ENCODE measurements at places on chromosomes 16 and 17.

DNA sequence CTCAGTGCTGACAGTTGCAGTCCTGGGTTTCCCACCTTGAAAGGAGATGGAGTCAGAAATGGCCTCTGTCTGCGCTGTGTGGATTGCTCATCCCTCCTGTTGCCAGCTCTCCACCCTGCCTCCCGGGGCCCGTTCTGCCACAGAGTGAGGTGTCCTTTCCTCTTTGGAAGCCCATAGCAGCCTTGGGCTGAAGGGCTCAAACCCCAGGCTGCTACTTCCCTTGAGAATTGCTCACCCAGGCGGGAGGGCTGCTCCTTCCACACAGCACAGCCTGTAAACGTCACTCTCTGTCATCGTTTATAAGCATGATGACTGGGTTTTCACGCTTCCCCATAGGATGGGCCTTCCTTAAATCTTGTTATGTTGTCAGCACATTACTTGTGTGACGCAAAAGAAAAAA, 62.7 kb downstream of the FOXK2 start:
- DNase-seq, result no peak

GRCh38 chr17:59335685-59336084, 4.2 kb downstream of the YPEL2 start:
- DNase-seq, result no peak

GRCh38 chr16:70705056-70705455, 19.2 kb upstream of the MTSS2 start:
- no peak for DNase-seq

GRCh38 chr16:15493466-15494180, 59.2 kb downstream of the BMERB1 start:
- no peak for DNase-seq

- DNase-seq, result no peak
Measured at GRCh38 chr17:49339354-49339753, 22.7 kb downstream of the ZNF652 start.

DNA sequence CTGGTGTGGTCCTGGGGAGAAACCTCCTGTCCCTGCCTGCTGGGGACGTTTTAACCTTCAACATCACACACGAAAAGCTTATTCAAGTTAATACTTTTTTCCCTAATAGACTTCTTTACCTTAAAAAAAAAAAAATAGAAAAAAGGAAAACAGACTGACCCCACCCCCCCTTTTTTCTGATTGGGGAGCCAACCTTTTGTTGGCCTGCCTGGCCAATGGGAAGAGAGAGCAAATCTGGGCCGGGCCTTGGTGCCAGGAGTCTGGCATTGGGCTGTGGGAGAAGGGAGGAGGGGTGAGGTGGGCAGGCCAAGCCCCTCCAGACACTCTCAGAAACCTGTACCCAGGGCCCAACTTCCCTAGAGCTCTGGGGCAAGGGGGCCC, 3.0 kb downstream of the CBX8 start:
- DNase-seq, result no peak

- DNase-seq, result no peak
Measured at GRCh38 chr17:12756786-12757185, 32.5 kb upstream of the ARHGAP44 start.
